GM23338 (cell line): ENCODE measurements at places on chromosomes 1 and 21.

DNA sequence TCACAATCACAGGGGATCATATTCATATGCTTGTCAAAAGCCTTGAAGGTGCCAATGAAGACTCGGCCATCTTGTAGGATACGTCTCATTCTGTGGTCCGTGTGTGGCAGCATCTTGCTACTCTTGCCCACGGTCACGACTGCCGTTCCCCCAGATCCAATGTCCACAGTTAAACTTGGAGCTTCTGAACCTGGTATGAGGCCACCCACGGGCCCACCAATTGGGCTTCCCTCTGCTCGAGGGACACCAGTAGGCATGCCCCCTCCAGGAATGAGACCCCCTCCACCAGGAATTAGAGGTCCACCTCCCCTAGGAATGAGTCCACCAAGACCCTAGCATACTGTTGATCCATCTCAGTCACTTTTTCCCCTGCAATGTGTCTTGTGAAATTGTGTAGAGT lies 39.6 kb downstream of the MORN1 start:
- no peak for DNase-seq

GRCh38 chr1:31981972-31982371 lies 31.7 kb upstream of the KHDRBS1 start:
- DNase-seq = no peak

- DNase-seq = no peak
Observed at GRCh38 chr21:44965251-44966022, 25.6 kb downstream of the SLX9 start.

- DNase-seq = no peak
Observed at GRCh38 chr1:9317072-9317471, 24.4 kb downstream of the SPSB1 start.

DNA sequence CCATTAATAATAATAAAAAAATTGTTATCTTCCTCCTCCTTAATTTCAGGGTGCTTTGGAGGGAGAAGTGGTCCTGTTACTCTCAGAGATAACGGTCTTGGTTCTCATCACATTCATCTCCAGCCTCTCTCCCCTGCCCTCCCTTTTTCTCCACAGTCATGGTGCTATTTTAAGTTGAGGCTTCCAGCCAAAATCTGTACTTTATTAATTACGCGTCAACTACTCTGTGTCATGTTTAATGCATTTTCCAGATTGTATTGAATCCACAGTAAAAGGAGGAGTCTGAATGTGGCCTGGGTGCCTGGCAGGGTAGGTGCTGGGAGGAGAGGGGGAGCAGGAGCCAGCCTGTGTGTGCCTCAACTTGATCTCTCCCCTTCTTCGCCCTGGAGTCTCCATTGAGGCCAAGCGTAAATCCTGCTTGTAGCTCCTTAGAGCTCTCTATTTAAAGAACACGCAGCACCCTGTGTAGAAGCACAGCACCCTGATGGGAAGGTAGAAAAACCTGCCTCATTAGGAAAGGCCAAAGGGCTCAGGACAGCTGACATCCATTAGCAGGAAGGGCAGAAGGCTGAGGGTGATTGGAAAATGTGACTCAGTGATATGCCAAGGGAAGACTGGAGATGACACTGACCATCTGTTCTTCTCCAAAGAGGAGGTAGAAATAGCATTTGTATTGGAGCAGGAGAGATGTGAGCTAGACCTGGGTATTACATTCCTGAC lies 82.4 kb downstream of the PLXNA2 start:
- DNase-seq = no peak

- DNase-seq = no peak
Observed at GRCh38 chr1:18646091-18646785, 15.6 kb downstream of the PAX7 start.

DNA sequence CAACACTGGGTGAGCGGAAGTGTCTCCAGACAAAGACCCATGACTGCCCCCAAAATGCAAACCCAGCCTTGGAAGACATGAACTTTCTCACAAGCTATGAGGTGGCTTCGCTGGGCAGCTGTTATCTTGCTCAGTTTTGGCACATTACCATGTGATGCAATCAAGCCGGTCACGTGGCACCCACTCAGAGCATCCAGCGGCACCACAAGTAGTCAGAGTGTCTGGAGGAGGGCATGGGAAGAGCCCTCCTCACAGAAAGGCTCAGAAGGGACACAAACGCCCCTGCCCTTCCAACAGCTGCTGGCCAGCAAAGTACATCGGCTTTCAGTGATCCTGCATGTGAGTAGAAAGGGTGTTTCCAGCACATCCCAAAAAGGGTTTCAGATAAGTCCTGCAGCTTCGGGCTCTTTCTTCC lies 145.5 kb upstream of the IRF2BP2 start:
- DNase-seq = no peak

DNA sequence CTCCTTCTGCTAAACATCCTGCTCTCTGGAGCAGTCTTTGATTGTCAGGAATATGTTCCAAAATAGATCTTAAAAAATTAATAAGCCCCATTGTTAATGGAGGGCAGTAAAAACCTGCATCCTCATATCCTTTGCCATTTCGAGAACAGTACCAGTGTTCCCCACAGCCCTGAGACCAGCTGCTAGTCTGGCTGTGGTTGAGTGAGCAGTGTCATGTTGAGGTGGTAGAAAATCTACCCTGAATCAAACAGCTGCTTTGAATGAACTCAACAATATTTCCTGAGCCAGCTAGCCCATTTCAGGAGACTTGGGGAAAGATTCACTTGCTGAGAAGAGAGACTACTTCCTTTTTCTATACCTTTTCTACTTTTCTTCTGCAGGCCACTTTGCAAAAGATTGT lies 24.4 kb downstream of the FABP3 start:
- no peak for DNase-seq

DNA sequence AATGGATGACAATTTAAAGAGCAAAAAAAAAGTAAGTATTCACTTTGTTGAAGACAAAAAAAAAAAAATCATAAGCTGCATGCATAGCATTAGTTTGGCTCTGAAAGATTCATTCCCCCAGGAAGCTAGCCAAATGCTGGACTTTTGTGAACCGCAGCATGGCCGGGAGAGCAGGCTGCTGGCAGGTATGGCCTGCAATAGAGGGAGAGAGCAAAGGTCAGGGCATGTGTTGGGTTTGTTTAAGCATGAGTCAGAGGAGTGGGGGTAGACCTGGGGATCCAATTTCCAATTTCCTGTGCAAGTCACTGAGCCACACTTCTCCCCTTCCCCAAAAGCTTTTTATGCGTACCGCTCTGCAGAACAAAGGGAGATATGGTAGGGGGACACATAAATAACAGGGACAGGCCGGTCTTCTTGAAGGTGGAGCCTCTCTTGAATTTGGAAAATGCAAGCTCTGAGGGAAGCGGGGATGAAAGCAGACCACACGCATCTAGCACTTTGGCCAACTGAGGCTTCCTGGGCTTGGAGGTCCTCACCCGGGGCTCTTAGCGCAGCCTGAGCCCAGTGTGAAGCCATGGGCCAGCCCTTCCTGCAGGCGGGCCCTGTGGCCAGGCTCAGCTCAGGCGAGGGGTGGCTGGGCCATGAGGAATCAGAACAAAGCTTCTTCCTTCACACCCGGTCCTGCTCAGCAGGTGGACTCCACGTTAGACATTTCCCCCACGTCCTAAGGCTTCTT lies 171.1 kb downstream of the TOMM20 start:
- DNase-seq = peak; percentile 42

DNA sequence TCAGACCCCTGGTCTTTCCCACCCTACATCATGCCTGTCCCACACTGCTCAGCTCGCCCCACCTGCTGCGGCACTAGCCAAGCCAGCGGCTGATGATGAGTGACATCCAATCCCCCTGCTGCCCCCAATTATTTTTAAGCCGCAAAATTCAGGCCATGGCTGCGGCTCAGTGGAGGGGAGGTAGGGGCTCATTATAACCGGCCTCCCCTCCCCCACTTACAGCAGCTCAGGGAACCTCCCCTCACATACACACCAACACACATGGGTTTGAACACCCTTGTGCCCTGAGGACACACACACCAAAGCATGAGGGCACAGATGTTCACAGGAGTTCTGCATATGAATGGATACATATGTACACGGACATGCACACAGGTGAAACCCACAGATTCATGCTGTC lies 5.3 kb downstream of the ADGRB2 start:
- DNase-seq = no peak

- peak; percentile 91 for DNase-seq
Observed at GRCh38 chr1:45014321-45015028, 2.4 kb downstream of the UROD start.

DNA sequence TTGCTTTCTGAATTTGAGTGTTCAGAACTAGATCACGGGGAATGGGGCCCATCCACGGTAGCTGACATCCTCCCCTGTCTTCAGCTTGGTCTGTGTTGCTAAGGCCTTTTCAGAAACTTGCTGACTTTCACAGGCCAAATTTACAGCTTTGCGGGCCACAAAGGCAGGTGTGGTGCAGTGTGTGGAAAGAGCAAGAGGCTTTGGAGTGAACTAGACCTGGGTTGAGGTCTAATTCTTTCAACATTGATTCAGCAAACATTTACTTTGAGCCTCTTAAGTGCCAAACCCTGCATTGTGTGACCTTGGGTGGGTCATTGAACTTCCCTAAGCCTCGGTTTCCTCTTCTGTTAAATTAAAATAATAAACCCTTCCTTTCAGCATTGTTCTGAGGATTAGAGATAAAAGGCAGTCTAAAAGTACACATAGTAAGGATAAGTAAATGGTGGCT lies 24.3 kb downstream of the STPG1 start:
- no peak for DNase-seq

DNA sequence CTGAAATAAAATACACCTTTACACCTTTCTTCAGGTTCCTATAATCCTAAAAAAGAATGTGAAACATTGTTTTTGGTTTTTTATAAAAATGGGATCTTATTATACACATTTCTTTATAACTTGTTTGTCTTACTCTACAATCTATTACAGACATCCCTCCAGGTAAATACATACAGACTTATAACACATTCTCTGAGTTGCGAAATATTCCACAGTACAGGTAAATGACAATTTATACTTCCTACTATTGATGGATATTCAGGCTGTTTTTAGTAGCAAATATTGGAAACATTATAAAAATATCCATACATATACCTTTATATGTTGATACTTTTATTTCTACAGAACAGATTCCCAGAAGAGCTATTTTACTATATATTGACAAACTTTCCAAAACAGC lies 20.3 kb downstream of the PIK3R3 start:
- no peak for DNase-seq

- DNase-seq = peak; percentile 45
Observed at GRCh38 chr1:156074661-156075060, 7.6 kb downstream of the MEX3A start.
